ENCODE measurements at places on chromosomes 2 and 18.

DNA sequence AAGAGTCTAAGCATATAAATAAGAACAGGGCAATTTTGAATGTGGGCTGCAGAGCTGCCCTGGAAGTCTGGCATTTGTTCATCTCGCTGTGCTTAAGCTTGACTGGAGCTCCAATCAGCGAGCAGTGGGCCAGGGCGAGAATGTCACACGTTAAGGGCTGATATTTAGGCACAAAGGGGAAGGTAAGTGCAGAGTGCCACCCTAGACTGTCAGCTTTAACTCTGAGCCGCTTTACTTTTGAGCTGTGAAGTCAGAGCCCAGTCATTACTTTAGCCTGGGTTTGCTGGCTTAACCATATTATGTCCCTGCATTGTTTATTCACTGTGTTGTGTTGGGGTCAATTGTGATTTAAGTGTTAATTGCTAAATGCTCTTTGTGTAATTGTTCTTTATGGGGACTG lies 236.1 kb upstream of the SIX3 start:
- no peak for DNase-seq

DNA sequence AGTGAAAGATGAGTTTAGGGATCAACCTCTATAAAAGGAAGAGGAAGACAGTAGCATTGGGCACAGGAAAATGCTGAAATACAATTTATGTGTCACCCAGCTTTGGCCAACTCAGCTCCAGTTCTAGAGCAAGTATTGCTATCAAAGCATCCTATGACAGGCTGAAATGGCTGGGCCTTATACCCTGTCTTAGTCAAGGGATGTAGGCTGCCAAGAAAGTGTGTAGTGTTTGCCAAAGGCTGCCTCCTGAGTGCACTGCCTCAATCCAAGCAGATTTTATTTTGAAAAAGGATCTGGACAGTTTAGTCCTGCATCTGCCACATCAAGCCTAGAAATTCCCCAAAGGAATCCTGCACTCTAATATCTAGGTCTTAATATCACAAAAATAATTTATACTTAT lies 359.9 kb upstream of the ZC3H15 start:
- DNase-seq = no peak

DNA sequence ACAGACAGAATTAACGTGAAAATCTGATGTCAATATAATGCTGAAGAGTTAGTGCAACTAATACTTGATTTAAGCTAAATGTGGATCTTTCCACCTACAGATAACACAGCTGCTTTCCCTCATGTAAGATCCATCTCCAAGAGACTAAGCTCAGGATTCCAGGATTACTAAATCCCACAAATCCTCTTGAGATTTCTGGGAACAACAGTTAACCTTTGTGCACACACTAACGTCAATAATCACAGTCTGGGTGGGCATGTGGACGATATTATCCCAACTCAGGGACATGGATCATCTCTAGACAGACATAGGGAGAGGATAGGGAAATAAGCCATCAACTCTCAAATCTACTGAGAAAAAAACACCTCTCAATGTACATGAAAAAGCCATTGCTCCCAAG lies 432.6 kb downstream of the SATB2 start:
- no peak for DNase-seq

GRCh38 chr2:104254017-104254416 lies 599.9 kb upstream of the POU3F3 start:
- no peak for DNase-seq

DNA sequence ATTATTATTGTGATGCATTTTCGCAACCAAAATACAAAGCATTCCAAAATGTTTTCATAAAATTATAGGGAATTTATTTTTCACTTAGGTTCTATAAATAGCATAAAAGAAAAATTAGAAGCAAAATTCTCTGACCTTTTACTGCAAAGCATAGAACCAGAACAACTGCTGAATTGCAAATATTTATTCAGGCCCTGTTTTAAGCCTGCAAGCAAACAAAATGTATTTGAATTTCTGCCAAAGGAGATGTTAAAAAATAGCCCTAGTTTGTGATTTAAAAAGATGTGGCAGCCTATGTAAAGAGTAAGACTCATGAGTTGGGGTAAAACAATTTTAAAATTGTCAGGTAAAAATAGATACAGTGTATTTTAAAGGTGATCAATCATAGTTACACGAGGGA lies 138.1 kb downstream of the KCNJ3 start:
- DNase-seq = no peak

DNA sequence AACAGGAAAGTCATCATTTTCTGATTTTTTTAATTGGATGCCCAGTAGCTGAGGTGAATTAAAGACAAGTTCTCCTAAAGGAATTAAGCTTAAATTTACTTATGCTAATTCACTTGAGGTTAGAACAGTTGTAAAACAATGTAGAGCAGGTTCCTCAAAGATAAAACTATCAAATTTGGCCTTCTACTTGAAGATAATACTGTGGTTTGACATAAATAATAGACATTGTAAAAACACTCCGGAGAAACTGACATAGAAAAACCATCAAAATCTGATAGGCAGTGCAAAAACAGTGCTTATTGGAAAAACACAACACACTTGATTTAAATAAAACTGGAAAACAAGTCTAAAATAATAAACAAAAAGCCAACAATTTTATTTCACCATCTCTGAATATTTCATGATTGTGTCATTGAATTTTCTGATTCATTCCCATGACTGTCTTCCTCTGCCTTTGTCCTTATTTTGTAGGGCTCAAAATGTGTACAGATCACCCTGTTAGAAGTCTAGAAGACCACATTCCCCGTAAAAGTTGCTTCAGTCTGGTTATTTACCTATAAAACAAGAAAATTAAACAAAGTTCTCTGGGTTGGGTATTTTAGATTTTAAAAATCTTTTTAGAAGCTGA lies 28.3 kb upstream of the SLC40A1 start:
- no peak for DNase-seq

DNA sequence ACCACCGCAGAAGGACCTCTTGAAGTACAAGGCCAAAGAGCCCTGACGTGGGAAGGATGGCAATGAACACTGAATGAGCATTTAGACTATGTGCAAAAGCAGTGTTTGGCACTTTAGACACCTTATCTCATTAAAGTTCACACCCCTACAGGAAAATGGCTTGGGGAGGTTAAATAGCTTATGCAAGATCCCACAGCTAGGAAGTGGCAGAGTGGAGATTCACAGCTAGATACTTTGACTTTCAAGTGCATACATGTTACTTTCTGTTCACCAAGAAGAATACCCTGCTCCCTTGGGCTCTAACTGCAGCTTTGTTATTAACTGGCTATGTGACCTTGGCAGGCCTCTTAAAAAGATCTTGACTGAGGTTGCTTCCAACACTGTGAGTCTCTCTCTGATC lies 58.2 kb downstream of the ICOS start:
- no peak for DNase-seq

GRCh38 chr18:79917853-79918614 lies 33.4 kb downstream of the SLC66A2 start:
- DNase-seq = no peak

DNA sequence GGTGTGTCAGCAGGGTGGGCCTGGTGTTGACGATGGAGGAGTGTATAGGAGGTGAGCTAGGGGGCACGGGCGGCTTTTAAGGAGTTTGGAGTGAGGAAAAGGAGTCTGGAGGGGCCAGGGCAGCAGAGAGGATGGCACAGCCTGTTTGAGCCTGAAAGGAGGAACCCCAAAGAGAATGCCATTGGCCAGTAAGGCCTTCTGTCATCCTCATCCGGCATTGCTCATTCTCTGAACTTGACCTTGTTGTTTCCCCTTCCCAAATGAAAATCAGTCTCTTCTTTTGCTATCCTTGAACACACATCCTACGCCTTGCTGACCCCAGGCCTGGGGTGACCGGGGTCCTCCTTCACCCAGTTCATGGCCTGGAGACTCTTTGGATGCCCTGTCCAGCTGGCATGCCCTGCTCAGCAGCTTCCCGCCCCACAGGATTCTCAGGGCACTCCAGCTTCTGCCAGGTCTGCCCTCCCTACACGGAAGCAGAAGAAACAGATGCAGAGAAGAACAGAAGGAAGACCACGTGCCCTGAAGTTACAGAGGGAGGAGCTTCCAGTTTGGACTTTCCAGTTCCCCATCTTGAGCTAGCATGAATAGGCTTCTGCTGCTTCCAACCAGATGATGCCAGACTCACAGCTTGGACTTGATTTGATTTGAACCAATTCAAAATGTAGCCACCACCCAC lies 20.5 kb upstream of the KIF3C start:
- no peak for DNase-seq

DNA sequence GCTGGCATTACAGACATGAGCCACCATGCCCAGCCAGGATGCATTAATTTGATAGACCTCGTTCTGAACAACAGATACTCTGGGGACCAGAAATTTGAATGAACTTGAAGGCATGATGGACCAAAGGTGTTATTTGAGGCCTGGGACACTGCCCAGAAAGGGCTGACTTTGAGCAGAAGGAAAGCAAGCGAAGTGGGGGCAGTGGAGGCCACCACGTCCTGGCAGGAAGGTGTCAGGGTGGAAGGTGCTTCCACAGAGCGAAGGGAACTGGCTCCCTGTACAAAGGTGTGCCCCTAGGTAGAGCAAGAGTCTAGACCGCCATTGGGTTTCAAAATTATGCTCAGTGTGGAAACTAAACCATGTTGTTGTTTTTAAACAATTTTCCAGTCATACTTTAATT lies 23.9 kb downstream of the ZNF236 start:
- DNase-seq = no peak

GRCh38 chr2:235746257-235746934 lies 252.6 kb downstream of the AGAP1 start:
- DNase-seq = peak; percentile 44

GRCh38 chr18:58345875-58346274 lies 283.0 kb downstream of the ALPK2 start:
- DNase-seq = no peak

DNA sequence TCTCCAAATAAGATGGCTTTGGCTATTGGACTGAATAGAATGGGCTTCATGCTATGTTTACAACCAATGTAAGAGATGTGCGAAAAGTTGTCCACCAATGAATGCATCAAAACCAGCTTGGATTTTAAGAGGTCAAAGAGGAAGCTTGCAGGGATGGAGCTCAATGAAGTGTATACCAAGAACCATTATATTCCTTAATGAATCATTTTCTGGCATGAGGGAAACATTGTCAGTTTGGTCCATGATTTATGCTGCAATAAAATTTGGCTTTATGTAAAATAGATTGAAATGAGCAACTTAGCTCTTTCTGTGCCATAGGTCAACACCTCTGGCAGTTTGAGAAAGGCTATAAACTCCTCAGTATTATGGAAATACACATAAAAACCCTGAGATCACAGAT lies 107.3 kb downstream of the SH3BP4 start:
- no peak for DNase-seq

DNA sequence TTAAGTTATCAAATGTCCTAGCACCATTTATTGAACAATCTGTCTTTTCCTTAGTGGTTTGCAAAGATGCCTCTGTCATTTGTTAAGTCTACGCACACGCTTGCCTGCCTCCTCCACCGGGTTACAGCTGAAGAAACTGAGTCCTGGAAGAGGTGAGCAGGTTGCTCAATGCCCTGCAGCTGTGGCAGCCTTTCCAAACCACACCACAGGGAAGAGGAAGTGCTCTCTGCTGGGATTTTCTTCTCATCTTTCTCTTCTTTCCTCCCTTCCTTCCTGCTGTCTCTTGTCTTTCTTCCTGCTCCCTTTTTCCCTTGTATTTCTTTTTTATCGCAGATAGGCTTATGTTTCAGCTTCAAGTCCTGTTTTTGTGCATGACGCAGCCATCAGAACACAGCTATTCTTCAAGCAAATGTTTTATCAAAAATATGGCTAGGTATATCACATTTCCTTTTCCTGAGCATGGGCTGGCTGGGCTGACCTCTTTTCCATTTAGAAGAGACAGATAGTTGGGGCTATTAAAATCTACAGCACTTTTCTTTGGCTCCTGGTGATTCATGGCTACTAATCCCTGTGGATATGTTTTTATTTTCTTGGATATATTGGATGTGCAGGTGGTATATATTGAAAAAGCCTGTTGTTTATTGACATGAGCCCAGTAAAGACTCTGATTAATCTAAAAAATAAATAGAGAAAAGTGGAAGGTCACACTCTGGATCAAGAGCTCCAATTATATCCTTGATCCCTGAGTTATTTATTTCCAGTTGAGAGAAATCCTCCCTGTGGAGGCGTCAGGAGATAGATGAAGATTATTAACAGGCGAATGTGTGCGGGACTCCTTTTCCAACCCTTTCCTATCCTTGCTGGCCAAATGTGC lies 214.6 kb downstream of the TSN start:
- no peak for DNase-seq

DNA sequence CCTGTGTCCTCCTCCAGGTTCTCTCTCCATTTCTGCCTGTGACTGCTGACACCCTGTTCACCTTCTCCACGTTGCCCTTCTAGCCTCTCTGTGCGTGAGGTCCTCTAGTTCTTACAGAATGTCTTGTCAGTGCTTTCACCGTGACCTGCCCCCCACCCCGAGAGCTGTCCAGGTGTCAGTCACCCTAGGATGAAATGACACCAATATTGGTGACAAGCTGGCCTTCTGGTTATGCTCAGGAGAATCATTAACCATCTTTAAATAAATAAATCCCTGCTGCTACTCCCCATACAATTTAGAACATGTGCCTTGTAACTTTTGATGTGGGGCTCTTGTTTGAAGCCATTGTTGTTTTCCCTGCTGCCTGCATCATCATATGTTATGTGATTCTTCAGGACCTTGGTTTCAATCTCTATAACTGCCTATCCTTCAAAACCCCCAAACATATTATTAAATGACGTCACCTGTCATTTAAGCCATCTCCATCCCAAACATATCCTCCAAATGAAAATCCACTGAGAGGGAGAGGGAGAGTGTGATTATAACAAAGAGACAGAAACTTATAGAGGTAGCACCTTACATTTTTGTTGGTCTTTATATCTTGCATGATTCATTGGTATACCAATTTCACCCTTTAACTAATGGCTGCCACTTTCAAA lies 496.3 kb downstream of the PARD3B start:
- DNase-seq = no peak

DNA sequence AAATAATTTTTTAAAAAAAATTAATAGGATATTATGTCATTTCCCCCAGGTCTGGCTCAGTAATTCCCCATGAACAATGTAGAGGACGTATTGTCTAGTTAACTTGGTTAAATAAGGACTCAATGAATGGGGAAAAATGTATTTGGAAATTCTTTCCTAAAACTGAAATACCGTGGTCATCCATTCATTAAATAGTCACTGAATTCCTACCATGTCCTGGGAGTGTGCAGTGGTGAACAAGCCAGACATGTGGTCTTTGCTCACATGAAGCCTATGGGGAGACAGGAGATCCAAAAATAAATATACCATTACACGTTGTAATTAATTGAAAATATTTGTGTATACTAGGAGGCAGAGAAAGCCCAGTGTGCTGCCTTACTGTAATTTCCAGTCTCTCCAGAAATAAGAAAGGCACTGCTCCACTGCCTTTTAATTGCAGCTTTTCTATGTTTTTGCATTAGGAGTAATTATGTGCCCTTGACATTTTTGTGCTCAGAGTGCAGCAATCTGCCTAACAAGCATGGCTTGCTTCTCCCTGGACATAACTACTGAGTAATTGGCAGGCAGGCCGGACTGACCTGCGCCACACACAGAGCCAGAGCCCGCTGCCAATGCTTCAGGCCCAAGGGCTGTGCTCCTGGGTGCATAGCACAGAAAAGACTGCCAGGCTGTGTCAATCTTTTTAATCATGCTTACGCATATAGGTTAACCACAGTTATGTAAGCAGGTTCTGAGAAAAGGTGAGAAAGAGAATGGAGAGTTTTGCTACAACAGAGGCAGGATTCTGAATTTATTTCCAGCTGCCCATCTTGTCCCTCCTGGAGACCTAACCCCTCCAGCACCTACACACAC lies 22.2 kb upstream of the TTC39C start:
- DNase-seq = no peak

- no peak for DNase-seq
Observed at GRCh38 chr18:70489986-70490933, 201.4 kb downstream of the SOCS6 start.

- no peak for DNase-seq
Observed at GRCh38 chr2:83063511-83063910, 1395.6 kb downstream of the SUCLG1 start.
